T-helper 1 cell (primary cell): ENCODE measurements at places on chromosomes 5 and 9.

GRCh38 chr9:100111235-100111634 lies 12.2 kb downstream of the INVS start:
- DNase-seq, result no peak

DNA sequence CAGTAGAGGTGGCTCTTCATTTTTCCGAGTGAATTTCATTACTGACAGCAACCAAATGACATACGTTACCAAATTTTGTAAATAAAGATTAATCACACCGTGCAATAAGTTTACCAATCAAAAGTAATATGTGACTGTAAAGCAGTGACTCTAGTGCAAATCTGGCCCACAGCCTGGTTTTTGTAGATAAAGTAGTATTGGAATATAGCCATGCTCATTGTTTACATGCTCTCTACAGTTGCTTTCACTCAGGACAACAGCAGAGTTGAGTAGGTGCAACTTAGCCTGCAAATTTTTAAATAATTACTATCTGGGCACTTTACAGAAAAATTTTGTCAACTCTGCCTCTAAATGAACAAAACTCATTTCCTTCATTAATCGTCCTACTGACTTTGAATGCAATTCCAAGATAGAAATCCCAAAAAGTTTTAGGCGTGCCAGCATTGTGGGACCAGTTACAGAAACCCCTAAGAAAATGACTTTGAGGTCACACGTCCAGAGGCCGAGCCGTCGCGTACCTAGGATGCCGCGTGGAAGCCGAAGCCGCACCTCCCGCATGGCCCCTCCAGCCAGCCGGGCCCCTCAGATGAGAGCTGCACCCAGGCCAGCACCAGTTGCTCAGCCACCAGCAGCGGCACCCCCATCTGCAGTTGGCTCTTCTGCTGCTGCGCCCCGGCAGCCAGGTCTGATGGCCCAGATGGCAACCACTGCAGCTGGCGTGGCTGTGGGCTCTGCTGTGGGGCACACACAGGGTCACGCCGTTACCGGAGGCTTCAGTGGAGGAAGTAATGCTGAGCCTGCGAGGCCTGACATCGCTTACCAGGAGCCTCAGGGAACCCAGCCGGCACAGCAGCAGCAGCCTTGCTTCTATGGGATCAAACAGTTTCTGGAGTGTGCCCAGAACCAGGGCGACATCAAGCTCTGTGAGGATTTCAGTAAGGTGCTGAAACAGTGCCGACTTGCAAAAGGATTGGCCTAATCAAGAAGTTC lies 180.7 kb upstream of the TLE4 start:
- DNase-seq, result no peak

DNA sequence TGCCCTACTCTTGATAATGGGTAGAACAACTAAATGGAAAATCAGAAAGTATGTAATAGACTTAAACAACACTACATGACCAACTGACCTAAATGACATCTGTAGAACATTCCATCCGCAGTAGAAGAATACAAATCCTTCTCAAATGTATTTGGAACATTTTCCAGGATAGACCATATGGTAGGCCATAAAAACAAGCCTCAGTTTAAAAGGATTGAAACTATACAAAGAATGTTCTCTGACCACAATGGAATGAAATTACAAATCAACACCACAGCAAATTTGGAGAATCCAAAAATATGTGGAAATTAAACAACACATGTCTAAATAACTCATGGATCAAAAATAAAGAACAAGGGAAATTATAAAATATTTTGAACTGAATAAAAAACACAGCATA lies 189.2 kb downstream of the NDUFS4 start:
- DNase-seq, result no peak

DNA sequence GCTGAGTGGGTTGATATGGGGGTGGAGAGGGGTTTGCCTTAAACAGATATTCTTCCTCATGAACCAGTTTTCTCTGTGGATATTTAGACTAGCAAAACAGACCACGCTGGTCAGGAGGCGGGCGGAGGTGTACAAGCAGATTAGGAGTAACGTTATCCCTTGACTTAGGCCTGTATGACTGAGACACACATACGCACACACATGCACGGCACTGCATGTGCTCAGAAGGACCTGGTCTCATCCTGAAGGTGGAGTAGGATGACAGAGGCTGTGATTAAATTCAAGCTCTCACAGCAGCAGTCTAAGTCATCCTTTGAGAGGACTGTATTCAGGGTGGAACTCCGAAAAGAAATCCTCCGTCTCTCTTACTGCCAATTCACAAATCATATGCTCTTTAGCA lies 209.7 kb downstream of the DIRAS2 start:
- DNase-seq, result no peak

GRCh38 chr5:59828623-59829022 lies 64.9 kb downstream of the PDE4D start:
- no peak for DNase-seq

- no peak for DNase-seq
Observed at GRCh38 chr5:102388235-102388634, 92.2 kb upstream of the SLCO4C1 start.

GRCh38 chr5:96756985-96757384 lies 50.8 kb downstream of the ERAP1 start:
- DNase-seq, result no peak

- DNase-seq, result no peak
Observed at GRCh38 chr5:155947394-155948062, 379.4 kb upstream of the SGCD start.

GRCh38 chr5:517535-518100 lies 6.6 kb downstream of the SLC9A3 start:
- DNase-seq, result no peak

DNA sequence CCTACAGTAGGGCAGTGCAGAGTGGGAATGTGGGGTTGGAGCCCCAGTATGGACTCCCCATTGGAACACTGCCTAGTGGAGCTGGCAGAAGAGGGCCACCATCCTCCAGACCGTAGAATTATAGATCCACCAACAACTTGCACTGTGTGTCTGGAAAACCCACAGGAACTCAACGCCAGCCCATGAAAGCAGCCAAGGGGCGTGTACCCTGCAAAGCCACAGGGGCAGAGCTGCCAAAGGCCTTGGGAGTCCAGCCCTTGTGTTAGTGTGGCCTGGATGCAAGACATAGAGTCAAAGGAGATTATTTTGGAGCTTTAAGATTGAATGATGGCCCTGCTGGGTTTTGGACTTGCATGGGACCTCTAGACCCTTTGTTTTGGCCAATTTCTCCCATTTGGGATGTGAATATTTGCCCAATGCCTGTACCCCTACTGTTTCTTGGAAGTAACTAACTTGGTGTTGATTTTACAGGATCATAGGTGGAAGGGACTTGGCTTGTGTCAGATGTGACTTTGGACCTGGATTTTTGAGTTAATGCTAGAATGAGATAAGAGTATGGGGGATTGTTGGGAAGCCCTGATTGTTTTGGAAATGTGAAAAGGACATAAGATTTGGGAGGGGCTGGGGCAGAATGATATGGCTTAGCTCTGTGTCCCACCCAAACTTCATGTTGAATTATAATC lies 266.8 kb downstream of the SEMA5A start:
- no peak for DNase-seq

GRCh38 chr5:65854925-65855324 lies 71.5 kb upstream of the ERBIN start:
- no peak for DNase-seq

DNA sequence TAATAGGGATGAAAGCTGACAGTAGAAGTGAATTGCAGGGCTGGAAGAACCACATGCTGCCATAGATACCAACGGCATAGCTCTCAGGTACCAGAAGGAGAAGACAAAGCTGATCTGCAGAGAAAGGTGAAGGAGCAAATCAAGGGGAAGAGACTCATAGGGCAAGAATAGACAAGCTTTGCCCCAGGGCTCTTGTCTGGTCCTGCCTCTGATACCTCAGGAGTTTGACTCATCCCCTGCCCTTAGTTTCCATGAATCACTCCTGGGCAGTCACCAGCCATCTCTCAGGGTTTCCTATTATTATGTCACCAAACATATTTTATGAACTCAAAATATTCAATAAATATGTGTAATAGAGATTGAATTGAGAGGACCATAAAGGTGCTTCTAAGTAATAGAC lies 800.9 kb downstream of the DNAH5 start:
- no peak for DNase-seq

DNA sequence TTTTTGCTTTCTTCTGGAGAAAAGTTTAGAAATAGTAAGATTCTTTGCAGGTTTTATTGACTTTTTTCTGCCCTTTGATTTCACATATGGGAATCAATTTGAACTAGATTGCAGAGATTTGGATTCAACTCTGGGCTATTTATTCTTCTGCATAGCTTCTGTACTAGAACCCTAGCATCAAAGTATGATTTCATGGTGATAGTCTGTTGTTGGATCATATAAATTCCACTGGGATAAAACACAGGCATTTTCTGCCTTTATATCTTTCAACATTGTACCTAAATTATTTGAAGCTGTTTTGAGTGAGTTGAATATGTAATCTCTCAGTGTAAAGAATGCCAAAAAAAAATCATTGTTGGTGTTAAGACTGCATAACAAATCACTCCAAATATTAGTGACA lies 458.4 kb upstream of the MPDZ start:
- no peak for DNase-seq

DNA sequence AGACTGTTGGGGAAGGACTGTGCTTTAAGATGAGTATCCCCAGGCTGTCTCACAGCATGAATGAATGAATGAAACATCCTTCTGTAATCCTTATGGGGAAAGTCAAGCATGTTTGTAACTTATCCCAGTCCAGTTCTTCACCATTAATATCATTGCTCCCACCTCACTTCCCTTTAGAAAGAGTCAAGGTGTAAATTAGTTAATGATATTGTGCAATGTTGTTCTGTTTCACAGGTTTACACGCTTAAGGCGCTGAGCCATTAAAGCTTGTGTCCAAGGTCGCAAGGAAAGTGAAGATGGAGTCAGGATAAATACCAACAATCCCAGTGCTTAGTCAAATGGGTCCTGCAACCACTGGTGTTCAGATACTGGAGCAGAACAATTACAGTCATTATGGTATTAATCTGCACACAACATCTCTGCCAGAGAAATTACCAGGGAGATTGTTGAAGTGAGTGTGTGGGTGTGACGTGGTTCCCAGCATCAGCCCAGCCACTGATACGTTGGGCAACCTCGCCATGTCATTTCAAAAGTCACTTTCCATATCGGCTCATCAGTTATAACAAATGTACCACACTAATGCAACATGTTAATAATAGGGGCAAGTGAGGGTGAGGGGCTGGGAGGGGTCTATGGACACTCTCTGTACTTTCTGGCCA lies 1.5 kb upstream of the MYO10 start:
- DNase-seq, result no peak

GRCh38 chr9:89768650-89769071 lies 163.8 kb downstream of the GADD45G start:
- no peak for DNase-seq

DNA sequence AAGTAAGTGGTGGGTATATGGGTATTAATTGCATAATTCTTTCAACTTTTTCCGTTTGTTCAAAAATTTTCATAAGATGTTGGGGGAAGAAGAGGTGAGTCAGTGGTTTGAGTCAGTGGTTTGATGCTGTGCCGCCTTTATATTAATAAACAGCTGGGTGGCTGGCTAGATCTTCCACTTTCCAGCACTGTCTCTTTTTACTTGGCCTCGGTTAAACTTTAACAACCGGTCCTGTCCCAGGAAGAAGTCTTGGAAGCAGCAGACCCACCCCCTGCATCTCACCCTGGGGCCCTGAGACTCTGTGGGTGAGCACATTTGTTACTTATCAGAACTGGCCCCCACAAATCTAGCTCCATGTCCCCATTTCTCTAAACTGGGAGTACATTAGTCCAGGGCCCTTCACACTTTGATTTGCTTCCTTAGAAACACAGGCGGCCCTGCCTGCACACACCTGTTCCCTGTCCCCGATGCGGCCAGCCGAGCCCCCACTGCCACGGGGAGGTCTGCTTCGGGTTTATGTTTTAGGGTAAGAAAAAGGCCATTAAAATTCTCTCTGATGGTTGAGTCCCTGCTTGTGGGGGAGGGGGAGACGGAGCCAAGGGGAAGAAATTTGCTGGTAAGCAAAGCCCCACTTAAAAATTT lies 90.7 kb downstream of the PTCH1 start:
- no peak for DNase-seq

- DNase-seq, result no peak
Observed at GRCh38 chr9:23382418-23382817, 443.6 kb downstream of the ELAVL2 start.

DNA sequence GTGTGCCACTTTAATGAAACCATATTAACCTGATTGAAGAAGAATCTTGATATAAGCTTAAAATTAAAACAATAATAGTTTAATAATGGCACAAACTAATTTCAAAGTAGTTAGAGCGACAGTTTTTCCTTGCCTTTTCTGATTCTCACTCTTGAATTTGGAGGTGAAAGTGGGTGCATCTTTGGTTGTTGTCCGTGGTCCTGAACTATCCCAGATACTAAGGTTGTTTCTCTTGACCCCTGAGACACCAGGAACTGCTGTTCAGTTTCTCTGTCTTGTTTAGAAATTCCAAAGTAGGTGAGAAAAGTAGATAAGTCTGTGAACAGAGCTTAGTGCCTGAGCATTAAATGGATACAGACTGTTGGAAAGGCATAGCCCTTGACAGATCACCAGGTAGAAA lies 274.7 kb downstream of the FBXL7 start:
- no peak for DNase-seq

GRCh38 chr5:152824316-152824715 lies 419.2 kb upstream of the NMUR2 start:
- DNase-seq, result no peak

- no peak for DNase-seq
Observed at GRCh38 chr9:16367605-16368231, 502.8 kb downstream of the BNC2 start.

DNA sequence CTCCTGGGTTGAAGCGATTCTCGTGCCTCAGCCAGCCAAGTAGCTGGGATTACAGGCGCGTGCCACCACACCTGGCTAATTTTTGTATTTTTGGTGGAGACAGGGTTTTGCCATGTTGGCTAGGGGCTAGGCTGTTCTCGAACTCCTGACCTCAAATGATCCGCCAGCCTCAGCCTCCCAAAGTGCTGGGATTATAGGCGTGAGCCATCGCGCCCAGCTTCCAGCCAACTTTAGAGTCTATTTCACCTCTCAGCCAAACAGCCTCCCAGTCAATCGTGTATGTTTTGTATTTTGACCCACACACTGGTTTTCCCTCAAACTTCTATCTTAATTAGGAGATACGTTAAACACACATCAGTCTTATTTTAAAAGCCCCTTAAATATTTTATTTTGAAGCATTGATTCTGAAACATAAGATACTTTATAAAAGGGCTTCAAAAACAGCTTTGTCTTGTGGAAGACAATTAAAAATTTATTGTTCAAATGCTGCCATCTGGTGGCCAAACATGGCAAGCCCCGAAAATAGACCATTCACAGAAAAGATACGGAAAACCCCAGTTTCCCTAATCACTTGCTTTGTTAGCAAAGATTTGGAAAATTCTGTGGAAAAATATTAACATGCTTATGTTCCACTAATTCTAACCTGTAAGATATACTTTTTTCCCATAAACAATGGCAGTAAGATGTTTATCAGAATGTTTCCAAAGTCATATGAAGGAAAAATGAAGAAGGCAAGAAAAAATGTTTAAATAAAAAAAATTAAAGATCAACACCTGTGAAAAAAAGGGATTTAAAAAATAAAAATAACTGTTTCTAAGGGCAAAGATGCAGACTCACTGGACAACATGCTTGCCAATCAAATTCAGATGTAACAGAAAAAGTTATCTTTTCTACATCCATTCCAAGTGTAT lies 33.1 kb downstream of the APTX start:
- no peak for DNase-seq

GRCh38 chr5:33524476-33524875 lies 83.7 kb downstream of the TARS1 start:
- DNase-seq, result no peak

- no peak for DNase-seq
Observed at GRCh38 chr5:39187831-39188731, 31.3 kb downstream of the FYB1 start.

GRCh38 chr9:34310215-34310614 lies 18.9 kb downstream of the KIF24 start:
- no peak for DNase-seq

- DNase-seq, result peak; percentile 66
Observed at GRCh38 chr9:2017331-2018161, 2.4 kb downstream of the SMARCA2 start.
